BE2C (cell line): ENCODE measurements at places on chromosomes 11 and 22.

DNA sequence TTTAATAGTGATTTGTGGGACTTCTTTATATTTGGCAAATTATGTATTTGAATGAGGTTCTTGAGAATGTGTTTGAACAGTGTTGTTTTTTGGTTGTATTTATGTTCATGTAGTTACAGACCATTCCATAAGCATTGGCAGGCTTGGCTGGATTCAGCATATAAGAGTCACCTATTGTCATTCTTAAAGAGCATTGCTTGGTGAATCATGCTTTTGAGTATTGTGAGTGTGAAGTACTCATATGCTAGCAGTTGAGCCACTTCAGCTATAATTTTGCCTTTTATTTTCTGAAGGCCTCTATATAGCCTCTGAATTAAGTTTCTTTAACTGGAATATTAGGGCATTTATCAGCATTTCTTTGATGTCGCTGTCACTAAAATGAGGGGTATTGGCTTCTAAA, 110.0 kb upstream of the GAL start:
- DNase-seq = no peak

DNA sequence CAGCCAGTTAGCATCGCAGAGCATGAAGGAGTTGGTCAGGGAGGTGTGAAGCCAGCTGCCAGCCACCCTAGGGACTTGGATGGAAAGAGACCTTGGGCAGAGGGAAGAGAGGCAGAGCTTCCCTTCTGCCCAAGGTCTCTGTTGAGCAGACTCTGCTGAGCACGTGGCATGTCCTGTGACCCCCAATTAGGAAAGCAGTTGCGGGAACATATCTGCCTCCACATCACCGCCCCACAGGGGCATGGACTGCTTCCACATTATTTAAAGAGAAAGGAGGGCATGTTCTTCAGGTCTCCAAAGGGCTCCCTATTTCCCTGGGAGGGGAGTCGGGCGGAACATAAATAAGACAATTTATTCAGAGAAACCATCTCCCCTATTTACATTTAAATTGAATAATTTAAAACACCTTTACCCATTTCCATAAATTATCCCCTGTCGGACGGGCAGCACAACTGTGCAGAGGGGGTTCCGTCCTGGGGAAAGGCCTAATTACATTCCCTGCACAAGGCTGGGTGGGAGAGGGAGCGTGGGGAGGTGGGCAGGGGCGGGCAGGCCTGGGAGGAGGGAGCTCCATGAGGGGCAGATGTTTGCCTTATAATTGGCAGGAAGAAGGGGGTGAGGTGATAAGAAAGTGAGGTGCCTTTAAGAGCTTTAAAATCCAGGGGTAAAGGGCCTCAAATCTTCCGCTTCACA, 88.8 kb upstream of the THY1 start:
- no peak for DNase-seq

DNA sequence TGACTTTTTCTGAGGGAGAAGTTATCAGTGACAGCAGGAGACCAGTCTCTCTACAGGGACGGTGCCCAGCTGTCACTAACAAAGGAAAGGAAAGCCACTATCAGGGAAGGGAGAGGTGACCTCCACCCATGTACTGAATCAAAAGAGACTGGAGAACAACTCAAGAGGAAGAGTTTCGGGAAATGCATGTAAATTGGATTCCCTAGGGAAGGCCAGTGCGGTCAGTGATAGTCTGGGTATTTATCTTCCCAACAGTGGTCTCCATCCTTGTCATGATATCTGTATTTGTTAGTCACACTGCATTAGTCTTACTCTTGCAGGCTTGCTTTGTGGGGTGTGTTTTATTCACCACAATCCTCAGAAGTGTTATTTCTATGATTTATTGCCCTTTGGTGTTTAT, 193.4 kb upstream of the KIRREL3 start:
- peak; percentile 19 for DNase-seq

DNA sequence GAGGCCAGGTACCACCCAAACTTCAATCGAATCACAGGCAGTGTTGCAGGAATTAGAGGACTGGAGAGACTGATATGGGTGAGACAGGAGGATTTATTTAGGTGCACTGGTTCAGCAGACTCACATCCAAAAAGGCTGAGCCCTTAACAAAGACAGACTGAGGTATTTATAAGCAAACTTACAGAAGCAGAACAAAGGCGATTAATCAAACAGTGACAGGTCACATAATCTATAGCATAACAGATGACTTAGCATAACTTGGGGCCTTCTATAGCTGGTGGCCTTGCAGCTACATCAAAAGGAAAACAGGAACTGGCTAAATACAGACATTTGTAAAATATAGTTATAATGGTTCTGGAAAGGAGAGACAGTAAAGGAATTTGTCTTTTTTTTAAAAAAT, 2.1 kb downstream of the APOBEC3B start:
- no peak for DNase-seq

DNA sequence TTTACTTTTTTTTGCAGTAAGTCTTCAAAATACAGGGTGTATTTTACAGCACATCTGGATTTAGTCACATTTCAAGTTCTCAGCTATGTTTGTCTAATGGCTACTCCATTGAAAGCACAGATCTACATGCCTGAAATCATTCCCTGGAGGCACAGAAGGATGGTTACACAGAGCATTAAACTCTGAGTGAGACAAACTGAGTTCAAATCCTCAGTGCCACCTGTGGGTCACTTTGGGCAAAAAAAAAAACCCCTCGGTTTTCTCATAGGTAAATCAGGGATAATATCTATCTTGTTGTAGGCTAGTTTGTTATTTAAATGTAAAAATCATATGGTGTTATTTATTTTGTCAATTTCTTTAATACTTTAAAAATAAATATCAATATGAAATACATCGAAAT, 7.7 kb downstream of the ANKRD49 start:
- DNase-seq = no peak

- DNase-seq = no peak
Measured at GRCh38 chr11:90204832-90205646, 17.8 kb downstream of the CHORDC1 start.

- no peak for DNase-seq
Measured at GRCh38 chr11:111736621-111737443, 29.4 kb downstream of the PPP2R1B start.

GRCh38 chr11:102226702-102227490, 90.4 kb upstream of the BIRC3 start:
- DNase-seq = no peak

- DNase-seq = no peak
Measured at GRCh38 chr11:128934926-128935325, 7.7 kb downstream of the TP53AIP1 start.

- no peak for DNase-seq
Measured at GRCh38 chr11:128623091-128623490, 35.7 kb upstream of the ETS1 start.

GRCh38 chr22:22716136-22716665, 71.8 kb downstream of the GGTLC2 start:
- no peak for DNase-seq

- no peak for DNase-seq
Measured at GRCh38 chr22:19890502-19891316, 36.0 kb upstream of the GNB1L start.

GRCh38 chr11:85791409-85791990, 19.4 kb downstream of the SYTL2 start:
- no peak for DNase-seq

DNA sequence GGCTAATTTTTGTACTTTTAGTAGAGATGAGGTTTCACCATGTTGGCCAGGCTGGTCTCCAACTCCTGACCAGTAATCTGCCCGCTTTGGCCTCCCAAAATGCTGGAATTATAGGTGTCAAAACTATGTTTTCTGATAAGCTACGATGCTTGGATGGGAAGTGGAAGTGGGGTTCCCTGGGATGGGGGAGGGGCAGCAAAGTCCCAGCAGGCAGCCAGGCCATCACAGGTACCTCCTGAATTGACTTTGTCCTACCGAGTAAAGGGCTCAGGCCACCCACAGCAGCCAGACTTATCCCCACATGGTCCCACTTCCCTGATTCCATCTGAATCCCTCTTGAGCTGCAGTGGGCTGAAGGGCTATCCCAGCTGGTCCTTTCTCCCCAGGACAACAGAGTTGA, 6.9 kb downstream of the FTH1 start:
- no peak for DNase-seq

DNA sequence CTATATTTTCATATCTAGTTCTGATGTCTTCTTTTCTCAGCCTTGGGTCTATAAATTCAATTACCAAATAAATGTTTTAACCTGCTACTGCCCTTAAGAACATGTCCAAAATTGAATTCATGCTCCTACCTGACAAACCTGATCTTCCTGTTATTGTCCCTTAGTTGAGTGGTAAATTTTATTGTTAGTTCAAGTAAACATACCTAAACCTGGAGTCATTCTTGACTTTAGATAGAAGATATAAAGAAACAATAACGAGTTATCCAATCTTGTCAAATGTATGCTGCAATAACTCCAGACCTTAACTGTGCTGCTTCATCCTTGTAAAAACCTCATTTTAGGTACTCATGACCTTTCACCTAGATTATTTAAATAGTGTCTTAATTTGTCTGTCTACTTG, 34.6 kb upstream of the SC5D start:
- DNase-seq = no peak

DNA sequence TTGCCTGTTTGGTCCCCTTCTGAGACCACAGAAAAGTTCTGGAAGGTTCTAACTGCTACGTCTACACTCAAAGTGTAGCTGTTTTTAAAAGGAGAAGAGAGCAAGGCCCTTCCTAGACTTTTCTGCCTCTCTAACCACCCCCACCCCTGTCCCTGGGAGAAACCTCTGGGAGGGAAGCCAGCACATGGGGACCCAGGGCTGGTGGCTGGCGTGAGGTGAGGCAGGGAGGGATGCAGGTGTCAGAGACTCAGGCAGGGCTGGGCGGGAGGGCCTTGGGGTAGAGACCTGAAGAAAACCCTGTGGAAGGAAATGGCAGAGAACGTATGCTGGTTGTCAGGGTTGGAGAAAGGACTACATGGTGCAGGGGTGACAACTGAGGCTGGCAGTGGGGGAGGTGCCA, 26.7 kb downstream of the ARRB1 start:
- DNase-seq = no peak

GRCh38 chr11:77154381-77155081, 26.5 kb downstream of the MYO7A start:
- no peak for DNase-seq

DNA sequence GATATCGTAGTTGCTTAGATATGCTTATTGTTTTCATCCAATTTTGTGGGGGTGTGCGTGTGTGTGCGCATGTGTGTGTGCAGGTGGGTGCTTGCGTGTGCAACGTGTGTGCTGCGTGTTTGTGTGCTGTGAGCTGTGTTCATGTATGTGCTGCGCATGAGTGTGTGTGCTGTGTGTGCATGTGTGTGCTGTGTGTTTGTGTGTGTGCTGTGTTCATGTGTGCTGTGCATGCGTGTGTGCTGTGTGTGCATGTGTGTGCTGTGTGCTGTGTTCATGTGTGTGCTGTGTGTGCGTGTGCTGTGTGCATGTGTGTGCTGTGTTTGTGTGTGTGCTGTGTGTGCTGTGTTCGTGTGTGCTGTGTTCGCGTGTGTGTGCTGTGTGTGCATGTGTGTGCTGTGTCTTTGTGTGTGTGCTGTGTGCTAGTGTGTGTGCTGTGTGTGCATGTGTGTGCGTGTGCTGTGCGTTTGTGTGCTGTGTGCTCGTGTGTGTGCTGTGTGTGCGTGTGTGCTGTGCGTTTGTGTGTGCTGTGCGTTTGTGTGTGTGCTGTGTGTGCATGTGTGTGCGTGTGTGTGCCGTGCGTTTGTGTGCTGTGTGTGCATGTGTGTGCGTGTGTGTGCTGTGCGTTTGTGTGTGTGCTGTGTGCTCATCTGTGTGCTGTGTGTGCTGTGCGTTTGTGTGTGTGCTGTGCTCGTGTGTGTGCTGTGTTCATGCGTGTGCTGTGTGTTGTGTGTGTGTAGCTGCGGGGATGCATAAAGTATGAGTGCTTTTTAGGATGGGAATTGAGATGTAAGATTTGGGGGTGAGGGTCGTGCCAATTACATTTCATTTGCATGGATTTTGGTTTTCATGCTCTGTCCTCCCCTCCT, 7.6 kb downstream of the IGF2 start:
- DNase-seq = no peak

GRCh38 chr11:105315287-105315686, 175.7 kb upstream of the CARD18 start:
- no peak for DNase-seq

DNA sequence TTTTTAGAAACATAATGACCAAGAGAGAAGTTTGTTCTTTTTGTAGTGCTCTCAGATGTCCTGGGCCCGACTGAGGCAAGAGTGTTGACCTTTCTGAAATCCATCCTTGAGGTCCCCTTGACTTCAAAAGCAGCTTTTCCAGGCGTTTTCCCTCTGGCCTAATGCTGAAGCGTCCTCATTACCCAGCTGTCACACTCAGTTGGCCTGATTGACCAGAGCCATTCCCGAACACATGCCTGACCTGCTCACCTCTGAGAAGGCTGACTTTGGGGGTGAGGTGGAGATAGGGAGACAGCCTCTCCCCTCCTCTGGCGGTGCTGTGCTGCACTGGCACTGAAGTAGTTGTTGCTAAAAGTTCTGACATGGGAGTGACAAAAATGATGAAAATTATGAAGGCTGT, 66.9 kb downstream of the ALX4 start:
- DNase-seq = no peak

- peak; percentile 53 for DNase-seq
Measured at GRCh38 chr11:57303990-57304579, 20.7 kb downstream of the TNKS1BP1 start.

- no peak for DNase-seq
Measured at GRCh38 chr22:49382451-49382735, 445.3 kb downstream of the BRD1 start.

DNA sequence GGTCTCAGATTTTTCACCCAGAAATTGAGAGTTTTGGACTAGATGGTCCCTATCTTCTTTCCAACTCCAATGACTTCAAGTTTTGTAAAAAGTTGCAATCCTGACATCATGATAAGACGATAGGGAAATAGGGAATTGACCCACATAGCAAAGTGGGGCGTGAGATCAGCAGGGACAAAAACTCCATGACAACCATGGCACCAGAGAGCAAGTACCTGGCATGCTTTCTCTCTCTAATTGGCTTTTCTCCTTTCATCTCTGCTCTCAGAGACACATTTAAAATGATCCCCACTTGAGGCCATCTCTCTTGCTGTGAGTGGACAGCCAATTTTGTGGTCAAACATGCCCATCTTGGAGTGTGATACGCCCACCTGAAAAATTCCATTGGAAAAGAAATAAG, at the start of gene OR5AN1:
OR5AN1 (plus strand) TSS at position 301 of the 400 bp plus-strand sequence. CDS start 5,564 bp downstream, outside the sequence.
- no peak for DNase-seq

DNA sequence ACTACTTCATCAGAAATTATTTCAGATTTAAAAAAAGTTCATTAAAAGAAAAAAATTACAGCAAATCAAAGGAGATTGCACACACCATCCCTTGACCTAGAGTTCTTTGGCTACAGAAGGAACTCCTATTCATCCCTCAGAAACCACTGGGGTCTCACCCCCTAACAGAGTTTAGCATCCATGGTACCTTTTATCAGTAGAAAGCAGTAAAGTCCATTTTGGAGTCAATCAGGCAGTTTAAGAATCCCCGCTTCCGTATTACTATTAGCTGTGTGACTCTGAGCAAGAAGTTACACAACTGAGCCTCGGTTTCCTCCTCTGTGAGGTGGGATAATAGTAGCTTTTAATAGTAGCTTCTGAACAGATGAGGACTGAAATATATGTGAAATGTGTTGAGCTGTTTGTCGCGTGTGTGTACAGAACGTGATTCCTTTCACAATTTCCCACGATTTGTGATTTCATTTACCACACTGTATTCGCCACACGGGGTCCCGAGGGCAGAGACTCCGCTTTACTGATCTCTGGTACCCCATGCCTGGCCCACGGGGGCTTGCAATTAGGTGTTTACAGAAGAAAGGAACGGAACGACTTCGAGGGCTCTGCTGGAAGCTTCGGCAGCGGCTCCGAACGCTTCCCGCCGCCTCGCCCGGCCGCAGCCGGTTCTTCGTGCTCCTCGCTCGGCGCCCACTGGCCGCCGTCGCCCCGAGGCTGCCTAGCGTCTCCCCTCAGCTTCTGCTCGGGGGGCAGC, 72.5 kb upstream of the ZBED5 start:
- DNase-seq = no peak
